ENCODE measurements at places on chromosomes 12 and 14.

GRCh38 chr14:50830932-50831725, at the start of gene NIN:
NIN (minus strand) TSS chr14:50831162; CDS start chr14:50822056, 9,106 bp downstream.
- peak; percentile 92 for ATAC-seq
- H3K27ac ChIP-seq: peak within 1 kb of the TSS; percentile 91
- no peaks in the 10 kb centered on the region for H3K36me3 ChIP-seq
- H3K4me1 ChIP-seq: peaks cover 28% of the 10 kb centered on the region

GRCh38 chr12:88144546-88145468, 2.7 kb downstream of the TMTC3 start:
- H3K4me3 ChIP-seq: peak overlapping the region; percentile 89
- H3K36me3 ChIP-seq: peaks cover 23% of the 10 kb centered on the region
- ATAC-seq: no peak
- H3K27ac ChIP-seq: no peak overlapping the region
- no peaks in the 10 kb centered on the region for H3K27me3 ChIP-seq

GRCh38 chr14:89225607-89226006, 191.4 kb downstream of the FOXN3 start:
- H3K27me3 ChIP-seq: no peaks in the 10 kb centered on the region
- peak overlapping the region; percentile 44 for H3K27ac ChIP-seq
- no peaks in the 10 kb centered on the region for H3K36me3 ChIP-seq
- peaks cover 22% of the 10 kb centered on the region for H3K4me1 ChIP-seq

GRCh38 chr14:26204366-26204727, 393.5 kb downstream of the NOVA1 start:
- no peak for ATAC-seq
- no peaks in the 10 kb centered on the region for H3K4me1 ChIP-seq
- no peak overlapping the region for H3K4me3 ChIP-seq
- H3K36me3 ChIP-seq: no peaks in the 10 kb centered on the region
